ENCODE measurements at places on chromosomes 16 and 17. TPM values are rescaled to one million over a fixed set of nuclear protein-coding genes. Genes with fewer than 3 reads are reported as not detected.

DNA sequence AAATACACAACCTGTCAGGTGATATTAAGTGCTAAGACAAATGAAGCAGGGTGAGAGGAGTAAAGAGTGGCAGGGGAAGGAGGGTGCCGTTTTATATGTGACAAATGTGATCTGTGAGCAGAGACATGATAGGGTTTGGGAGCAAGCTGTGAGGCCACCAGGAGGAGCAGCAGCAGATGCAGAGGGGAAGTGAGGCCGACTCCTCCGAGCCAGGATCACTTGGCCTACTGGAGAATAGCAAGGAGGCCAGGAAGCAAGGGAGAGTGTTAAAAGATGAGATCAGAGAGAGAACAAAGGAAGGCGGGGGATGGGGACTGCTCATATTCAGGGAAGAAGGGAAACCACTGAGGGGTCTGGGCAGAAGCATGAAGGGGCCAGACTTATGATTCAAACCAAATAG is 129.4 kb downstream of the TANGO6 start:
- no peak for DNase-seq
- no peak overlapping the region for H3K27ac ChIP-seq
- peaks cover 2% of the 10 kb centered on the region for H3K4me1 ChIP-seq
- H3K36me3 ChIP-seq = no peaks in the 10 kb centered on the region
- H3K27me3 ChIP-seq = no peaks in the 10 kb centered on the region
- H3K4me3 ChIP-seq = no peak overlapping the region

Gene TSEN54
- 106 TPM for total RNA-seq

Gene NDUFB10
- total RNA-seq = 103 TPM

DNA sequence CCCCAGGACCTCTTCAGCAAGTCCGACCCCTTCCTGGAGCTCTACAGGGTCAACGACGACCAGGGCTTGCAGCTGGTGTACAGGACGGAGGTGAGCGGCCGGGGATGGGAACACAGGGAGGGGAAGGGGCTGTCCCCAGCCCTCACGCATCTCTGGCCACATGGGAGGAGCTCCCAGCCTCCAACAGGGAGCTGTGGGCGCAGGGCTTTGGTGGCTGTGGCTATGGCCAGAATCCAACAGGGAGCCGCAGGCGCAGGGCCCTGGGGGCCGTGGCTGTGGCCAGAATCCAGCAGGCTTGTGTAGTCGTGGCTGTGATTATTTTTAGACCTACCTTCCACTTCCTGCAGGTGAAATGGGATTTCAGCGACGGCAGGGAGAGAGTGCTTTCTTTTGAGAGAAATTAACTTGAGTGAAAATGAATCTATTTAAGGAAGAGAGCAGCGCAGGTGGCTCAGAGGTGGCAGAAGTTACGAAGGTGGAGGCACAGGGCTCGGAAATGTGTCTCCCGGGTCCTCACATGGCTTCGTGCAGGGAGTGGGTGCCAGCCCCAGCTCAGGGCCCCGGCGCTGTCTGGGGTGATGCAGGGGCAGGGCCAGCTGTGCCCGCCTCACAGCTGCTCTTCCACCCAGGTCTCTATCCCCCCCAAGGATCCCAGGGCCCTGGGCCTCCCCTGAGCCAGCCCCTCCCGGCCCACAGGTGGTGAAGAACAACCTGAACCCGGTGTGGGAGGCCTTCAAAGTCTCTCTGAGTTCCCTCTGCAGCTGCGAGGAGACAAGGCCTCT is 9.4 kb downstream of the CPNE7 start:
- H3K36me3 ChIP-seq = no peaks in the 10 kb centered on the region
- no peak overlapping the region for H3K27ac ChIP-seq
- H3K4me1 ChIP-seq = no peaks in the 10 kb centered on the region
- no peaks in the 10 kb centered on the region for H3K27me3 ChIP-seq
- no peak overlapping the region for H3K4me3 ChIP-seq
- DNase-seq = no peak
